ENCODE measurements at places on chromosomes 12 and 14.

DNA sequence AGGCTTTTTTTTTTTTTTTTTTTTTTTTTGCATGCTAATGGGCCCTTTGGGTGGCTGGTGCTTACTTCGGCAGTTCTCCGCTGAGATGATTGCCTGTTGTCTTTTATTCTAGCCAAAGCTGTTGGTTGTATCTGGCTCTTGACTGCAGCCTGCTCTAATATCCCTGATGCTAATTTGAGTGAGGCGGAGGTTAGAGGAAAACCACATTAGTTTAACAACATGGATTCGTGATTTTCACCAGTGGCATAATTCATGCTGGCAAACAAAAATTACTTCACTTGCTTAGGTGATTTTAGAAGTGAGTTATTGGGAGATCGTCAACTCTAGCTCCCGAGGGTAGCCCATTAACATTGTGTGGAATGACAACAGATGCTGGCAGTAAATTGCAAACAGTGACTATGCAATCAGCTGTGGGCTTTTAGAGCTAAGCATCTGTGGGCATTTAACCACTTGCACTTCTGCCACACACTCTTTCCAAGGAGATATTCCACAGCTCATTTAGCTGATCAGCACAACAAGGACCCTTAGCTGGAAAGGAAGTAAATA is 97.6 kb upstream of the ZDHHC17 start:
- DNase-seq: no peak

DNA sequence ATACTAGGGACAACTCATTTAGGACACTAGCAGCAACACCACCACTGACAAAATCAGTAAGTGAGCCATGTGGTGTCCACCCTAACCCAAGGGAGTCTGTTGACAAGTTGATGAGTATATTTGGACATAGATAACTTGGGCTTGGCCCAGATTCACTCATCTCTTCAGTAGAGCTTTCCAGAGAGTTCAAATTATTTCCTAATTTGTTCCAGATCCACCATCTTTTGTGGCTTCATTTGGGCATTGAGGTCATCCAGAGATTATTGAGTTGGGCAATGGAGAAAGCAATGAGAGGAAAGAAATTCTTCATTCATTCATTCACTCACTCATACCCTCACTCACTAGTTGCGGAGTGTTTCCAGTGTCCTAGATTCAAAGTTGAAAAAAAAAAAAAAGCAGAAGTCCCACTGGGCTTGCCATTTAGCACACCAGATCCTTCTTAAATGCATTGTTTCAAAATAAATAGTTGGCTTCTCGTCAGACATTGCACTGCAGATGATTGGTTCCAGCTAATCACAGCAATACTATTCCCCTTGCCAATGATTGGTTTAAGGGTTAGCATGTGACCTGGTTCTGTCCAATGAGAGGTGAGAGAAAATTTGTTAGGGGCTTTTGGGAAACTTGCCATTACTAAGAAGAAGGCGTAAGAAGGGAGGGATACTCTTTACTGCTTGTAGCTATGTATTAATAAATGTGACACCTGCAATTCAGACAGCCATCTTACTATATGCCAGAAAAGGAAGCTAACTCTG is 31.8 kb upstream of the WSCD2 start:
- DNase-seq: no peak

- no peak for DNase-seq
These were observed 1546.9 kb upstream of the TMEM132C start for GRCh38 chr12:126719912-126720705.

DNA sequence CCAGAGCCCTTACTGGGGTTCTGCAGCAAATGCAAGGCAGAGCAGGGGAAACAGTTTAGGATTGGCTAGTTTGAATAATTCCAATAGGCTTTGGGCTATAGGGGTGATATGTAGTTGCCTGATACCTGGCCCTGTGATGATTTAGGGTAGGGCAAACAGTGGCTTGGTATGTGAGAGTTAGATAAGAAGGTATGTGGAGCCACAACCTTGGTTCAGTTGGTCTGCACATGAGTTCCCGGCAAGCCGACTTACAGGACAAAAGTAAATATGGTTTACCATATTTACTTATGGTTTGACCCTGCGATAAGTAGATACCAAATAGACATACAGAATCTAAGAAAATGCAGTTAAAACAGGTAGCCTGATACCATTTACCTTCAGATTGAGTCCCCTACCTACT is 8.3 kb upstream of the CAPRIN2 start:
- DNase-seq: no peak

- peak; percentile 85 for DNase-seq
These were observed 14.9 kb downstream of the RNF212B start for GRCh38 chr14:23252420-23253333.

GRCh38 chr12:27555361-27555760 is 31.4 kb downstream of the PPFIBP1 start:
- DNase-seq: no peak

- DNase-seq: peak; percentile 77
These were observed 3.1 kb downstream of the SINHCAF start for GRCh38 chr12:31322801-31323207.

GRCh38 chr12:27665704-27666103 is 30.5 kb upstream of the REP15 start:
- DNase-seq: no peak

DNA sequence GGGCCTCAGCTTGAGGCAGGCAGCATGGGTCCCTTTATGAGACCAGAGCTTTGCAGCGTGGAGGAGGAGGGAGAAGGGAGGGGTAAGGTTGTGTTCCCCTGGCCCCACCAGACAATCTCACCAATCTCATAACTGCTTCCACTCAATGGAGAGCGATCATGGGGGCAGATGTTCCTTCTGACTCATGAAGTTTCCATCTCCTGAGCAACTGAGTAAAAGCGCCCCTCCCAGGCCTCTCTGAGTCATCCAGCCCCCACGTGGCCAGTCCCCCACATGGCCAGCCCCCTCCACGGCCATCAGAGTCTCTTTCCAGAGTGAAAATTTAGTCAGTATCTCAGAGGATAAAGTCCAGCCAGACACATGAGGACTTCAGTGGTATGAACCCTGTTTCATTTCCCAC is 39.2 kb upstream of the PLXNC1 start:
- no peak for DNase-seq
